NCI-H526 treated with DMSO at 0.1 percent for 48 hours (cell line): ENCODE measurements at places on chromosomes 3 and 15.

GRCh38 chr3:14602006-14602803 is 49.4 kb upstream of the CCDC174 start:
- no peak for DNase-seq

- DNase-seq = no peak
Observed at GRCh38 chr15:85615930-85616329, 178.8 kb downstream of the KLHL25 start.

- DNase-seq = no peak
Observed at GRCh38 chr3:194286375-194287146, 64.6 kb downstream of the CPN2 start.

DNA sequence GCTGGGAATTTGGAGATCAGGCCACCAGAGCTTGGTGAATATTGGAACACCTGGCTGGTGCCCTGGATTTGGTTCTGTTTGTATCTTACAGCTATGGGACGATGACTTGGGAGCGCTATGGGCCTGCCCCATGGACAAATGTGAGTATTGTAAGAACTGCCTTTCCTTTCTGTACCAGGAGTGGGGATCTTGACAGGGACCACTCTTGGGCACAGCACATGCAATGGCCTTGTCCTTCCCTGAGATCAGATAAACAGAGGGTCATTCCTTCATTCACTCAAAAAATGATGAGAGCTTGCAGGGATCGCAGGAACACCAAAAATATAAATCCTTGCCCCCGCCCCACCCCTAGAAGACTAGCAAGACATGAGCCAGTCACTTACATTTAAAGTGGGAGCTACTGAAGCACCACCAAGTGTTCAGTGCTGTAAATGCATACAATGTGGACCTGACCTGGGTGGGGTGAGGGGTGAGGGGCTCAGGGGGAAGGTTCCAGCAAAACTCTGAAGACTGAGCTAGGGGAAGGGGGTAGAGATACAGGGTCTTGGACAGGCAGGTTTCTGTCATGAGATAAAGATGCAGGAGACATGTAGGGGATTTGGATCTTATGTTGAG is 2.7 kb upstream of the CRELD1 start:
- DNase-seq = no peak

DNA sequence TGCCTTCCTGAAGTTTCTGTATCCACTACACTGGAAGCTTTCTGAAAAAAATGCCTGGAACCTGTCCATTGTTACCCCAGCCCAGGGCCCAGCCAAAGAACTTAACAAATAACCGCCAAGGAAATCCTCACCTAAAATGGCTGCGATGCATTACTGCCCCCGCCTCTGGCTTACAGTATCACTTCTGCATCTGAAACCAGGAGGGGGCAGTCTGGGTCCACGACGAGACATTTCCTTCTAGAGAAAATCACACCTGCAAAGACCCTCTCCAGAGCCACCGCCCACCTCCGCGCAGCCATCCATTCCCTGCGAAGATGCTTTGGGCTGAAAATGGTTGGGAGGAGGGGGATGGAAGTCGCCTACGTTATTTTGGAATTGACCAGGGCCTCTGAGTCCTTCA is 22.4 kb upstream of the CELF6 start:
- DNase-seq = no peak

DNA sequence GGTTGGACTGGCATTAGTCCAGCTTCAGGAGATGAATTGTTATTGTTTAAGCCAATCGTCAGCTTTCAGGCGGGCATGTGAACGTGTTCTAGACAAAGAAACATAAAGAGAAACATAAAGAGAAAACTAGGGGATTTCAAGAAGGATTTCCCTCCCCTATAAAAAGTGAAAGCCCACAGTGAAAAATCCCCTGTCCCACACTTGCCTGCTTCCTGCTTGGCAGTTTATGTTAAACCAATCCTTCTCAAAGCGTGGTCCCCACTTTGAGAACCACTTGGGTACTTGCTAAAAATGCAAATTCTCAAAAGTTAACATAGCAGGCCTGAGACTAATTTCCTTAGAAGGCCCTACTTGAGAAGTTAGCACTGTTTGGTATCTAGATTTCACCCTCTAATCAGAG is 293.0 kb upstream of the SOX14 start:
- no peak for DNase-seq

- no peak for DNase-seq
Observed at GRCh38 chr15:79474252-79474651, 42.1 kb downstream of the MINAR1 start.

DNA sequence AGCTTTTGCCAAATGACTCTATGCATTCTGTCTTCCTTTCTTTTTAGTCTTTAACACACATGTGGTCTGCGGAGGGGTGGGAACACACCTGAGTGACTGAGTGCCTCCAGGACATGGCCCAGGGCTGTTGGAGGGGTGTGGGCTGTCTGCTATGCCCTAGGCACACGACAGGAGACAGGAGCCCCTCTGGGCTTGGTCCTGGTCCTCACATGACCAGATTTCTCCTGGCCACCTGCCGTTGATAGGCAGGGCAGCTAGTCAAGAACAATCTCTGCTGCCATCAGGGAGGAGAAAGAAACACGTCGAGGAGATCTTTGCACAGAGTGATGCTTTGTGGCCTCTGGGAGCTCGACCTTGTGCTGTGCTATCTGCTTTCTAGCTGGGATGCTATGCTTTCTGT is 176.6 kb downstream of the KLF13 start:
- no peak for DNase-seq

DNA sequence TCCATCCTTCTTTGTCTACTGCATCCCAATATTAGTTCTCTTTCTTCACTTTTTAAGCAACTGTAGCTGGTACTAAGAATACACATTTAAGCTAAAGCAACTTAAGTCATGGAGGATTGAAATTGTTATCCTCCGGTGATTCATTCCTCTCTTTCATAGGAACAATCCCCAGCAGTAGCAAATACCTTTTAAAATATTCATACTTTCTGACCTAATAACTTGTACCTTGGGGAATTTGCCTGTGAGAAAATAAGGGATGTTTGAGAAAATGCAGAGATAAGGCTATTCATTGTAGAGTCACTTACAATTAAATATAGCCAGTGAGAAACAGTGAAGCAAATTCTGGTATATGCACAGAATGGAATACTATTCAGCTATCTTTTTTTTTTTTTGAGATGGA is 66.0 kb downstream of the VPS13C start:
- no peak for DNase-seq
